ENCODE measurements at places on chromosomes 11 and 22.

- no peak for DNase-seq
Observed at GRCh38 chr11:59062602-59063529, 23.2 kb upstream of the GLYATL1B start.

DNA sequence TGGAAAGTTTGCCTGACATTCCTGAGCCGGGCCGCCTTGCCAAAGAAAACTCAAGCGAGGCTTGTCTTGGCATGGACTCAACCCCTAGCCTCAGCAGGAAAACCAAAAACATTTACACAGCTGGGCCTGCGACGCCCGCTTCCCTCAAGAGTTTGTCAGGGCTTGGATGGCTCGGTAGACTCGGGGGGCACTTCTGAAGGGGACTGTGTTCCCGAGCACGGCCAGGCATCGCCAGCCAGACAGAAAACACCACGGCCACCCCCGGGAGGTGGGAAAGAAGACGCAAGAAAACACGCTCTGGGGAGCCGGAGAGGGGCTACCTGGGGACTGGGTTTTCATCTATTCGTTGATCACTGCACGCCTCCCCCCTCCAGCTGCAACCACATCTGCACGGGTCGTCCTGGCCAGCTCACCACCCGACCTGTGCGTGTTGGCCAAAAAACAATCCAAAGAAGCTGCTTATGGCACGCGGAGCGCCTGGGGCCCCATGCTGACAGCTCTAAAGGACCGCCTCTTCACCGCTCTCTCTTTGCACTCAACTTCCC lies 380.7 kb downstream of the MN1 start:
- DNase-seq: no peak

- DNase-seq: no peak
Observed at GRCh38 chr11:95028357-95028756, 3.3 kb downstream of the KDM4E start.

DNA sequence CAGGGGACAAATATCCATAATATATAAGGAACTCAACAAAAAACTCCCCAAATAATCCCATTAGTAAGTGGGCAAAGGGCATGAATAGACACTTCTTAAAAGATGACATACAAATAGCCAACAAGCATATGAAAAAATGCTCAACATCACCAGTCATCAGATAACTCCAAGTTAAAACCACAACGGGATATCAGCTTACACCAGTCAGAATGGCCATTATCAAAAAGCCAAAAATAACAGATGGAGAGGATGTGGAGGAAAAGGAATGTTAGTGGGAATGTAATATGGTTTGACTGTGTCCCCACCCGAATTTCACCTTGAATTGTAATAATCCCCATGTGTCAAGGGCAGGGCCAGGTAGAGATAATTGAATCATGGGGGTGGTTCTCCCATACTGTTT lies 350.1 kb downstream of the GUCY1A2 start:
- no peak for DNase-seq

DNA sequence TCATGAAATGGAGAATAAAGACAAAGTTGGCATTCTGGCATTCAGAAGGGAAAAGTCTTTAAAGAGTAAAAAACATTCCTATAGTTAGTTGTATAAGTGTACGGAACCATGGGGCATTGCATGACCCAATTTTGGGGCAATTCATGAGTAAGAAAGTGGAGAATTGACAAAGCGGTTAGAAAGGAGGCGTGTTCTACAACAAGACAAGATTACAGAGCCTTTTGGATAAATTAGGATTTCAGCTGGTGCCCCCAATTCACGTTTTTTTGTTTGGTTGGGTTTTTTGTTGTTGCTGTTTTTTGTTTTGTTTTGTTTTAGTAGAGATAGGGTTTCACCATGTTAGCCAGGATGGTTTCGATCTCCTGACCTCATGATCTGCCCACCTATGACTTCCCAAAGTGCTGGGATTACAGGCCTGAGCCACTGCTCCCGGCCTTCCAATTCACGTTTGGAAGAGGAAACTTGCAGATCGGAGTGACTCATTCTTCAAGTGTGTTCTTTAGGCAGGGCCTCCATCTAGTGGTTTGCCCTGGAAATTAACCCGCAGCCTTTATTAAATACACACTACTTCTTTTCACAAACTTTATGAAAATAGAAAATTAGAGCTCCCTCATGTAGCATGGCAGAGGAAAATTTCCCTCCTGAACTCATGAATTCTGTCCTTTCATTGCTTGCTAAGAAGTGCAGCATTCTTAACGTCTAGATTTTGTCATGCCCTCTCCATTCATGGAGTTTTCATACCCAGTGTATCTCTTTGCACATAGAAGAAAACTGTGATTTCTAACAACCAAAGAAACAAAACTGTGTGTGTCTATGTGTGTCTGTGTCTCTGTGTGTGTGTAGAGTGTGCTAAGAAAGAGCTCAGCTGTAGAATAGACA lies 118.1 kb downstream of the BBOX1 start:
- peak; percentile 44 for DNase-seq

DNA sequence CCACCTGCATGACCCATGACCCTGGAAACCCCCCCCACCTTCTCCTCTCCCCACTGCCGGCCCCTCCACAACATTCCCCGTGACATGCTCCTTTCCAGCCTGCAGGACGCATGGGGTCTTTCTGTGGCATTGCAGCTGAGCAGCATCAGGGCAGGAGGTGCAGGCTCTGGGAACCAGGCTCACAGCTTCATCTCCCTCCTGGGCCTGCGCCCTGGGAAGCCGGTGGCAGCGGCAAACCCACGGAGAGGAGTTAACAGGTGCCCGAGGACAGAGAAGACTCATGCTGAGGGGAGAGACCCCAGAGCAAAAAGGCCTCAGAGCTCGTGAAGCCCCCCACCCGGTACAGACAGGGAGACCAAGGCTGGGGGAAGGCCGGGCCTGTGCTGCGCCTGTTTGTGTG lies 32.2 kb downstream of the CDKN1C start:
- no peak for DNase-seq

GRCh38 chr11:102291831-102292230 lies 25.5 kb upstream of the BIRC3 start:
- DNase-seq: no peak

- no peak for DNase-seq
Observed at GRCh38 chr11:78594814-78595213, 20.1 kb upstream of the NARS2 start.

DNA sequence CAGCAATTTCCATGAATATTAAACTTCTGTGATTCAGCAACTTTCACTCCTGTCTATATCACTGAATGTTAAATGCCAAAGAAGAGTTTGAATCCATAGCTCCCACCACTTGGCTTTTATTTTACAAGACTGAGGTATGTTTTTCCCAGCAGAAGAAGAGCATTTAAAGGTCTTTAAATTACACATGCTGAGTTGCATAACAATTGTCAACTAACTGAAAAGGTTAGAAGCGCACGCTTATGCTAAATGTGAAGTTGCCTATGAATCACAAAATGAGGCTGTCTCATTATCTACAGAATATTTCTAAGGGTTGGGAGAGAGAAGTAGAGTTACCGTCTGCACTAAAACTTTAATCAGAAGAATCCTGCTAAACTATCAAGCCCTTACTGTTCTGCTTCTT lies 1086.3 kb downstream of the FAM181B start:
- no peak for DNase-seq

DNA sequence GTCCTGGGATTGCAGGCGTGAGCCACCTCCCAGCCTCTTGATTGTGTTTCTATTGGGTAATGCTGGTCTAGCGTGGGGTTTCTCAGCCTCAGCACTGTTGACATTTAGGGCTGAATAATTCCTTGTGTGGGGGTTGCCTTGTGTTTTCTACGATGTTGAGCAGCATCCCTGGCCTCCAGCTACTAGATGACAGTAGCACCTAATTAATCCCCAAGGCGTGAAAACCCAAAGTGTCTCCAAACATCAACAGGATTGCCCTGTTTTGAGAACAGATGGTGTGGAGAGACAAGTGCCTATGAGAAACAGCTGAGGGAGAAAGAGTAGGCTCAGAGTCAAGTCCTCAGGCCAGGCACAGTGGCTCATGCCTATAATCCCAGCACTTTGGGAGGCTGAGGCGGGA lies 67.2 kb downstream of the SGSM1 start:
- peak; percentile 24 for DNase-seq

GRCh38 chr22:48761546-48761945 lies 1066.1 kb downstream of the BRD1 start:
- DNase-seq: peak; percentile 2

- no peak for DNase-seq
Observed at GRCh38 chr11:69425444-69425843, 56.0 kb upstream of the LINC01488 start.

DNA sequence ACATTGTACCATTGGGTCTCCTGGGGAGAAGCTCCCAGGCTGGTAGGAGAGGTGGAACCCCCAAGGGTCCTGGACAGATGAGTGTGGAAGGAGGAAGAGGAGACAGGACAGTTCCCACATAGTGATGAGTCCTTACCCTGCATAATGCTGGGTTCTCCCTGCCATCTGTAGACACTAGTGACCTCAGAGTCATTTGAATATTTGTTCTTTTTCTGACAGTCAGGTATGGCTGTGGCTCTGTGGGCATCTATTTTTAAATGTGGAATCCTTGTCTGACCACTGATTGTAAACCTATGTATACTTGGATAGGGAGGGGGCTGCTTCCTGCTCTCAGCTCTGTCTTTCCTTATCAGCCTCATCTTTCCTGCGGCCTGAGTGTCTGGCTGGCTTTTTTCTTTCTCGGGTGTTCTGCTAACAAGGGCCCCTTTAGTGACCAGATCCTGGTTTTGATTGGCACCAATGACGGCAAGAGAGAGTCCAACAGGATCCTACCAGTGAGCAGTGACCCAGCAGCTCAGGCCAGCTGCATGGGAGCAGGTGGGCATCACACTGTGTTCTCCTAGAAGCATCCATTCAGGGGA lies 2.6 kb upstream of the SLC5A1 start:
- DNase-seq: no peak

DNA sequence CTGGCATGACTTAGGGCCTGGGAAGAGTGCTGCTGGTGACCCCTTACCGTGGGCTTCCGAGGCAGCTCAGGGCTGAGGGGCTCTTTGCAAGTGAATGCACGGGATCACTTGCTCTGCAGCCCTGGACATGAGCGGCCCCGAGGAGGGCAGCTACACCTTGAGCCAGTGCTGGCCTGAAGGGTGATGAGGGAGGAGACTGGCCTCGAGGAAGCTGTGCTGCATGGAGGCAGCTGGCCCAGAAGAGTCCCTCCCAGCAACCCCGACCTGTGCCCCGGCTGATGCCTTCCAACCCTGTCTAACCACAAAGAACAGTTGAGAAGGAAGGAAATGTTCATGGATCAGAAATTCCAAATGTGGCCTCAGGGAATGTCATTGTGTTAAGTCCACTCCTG lies 45.2 kb downstream of the TBX1 start:
- DNase-seq: peak; percentile 6

GRCh38 chr22:42794551-42795510 lies 62.2 kb downstream of the ARFGAP3 start:
- DNase-seq: peak; percentile 36

DNA sequence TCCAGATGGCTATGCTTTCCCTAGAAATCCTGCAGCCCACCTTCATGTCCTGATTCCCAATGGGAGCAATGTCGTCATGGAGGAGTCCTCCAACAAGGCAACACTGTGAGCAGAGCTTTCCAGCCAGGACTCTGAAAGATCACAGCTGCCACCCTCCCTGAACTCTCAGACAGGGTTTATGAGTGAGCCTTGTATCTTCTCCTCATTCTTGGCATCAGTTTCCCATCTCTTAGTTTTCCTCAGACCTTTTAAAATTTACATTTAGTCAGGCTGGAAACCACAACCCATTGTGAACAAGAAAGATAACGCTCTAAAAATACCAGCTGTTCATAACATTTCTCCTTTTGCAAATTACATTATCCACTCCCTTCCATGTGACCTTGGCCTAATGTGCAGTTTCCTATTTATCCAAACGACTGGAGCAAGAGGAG lies 15.6 kb upstream of the LYVE1 start:
- DNase-seq: no peak

DNA sequence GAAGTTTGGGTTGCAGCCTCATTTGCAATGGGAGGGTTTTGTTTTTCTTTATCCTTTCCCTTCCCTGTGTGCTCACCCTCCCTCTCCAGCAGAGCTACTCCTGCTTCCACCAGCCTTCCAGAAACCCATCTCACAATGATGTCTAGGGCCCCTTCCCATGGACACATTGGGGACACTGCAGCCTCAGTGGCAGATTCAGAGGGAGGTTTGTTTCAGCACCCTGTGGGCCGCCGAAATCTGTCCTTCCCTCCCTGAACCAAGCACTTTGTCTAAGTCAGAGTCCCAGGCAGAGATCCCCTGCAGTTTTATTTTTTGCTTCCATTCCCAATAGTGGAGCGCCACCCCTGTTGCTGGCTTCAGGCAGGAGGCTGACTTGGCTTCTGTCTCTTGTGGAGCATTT lies 8.6 kb upstream of the SYNGR1 start:
- DNase-seq: no peak

GRCh38 chr22:46085828-46086576 lies 64.3 kb upstream of the PPARA start:
- DNase-seq: no peak

- no peak for DNase-seq
Observed at GRCh38 chr11:60056349-60056969, at the start of gene MS4A3. Gene MS4A3 (plus strand): TSS chr11:60056665. CDS start chr11:60061161, 4,496 bp downstream.

- DNase-seq: no peak
Observed at GRCh38 chr11:36312611-36313472, 16.8 kb downstream of the PRR5L start.

GRCh38 chr11:77236901-77237300 lies 64.6 kb downstream of the GDPD4 start:
- DNase-seq: no peak

DNA sequence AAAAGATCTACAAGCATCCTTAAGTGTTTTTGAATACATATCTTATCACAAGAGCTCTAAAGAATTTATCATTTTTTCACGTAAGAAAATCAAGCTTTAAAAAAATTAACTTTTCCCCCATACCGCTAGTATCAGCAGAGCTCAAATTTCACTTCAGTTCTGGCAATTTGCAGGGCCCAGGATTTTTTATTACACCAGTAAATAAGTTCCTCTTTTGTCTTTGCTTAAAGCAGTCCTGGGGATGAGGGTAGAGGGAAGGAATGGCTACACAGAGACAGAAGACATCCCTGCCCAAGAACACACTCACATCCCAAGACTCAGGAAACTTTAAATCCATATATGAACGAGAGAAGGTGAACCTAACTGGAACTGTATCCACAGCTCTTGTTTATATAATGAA lies 22.6 kb upstream of the SORL1 start:
- DNase-seq: no peak

- DNase-seq: no peak
Observed at GRCh38 chr11:127639916-127640315, 639.3 kb upstream of the KIRREL3 start.

DNA sequence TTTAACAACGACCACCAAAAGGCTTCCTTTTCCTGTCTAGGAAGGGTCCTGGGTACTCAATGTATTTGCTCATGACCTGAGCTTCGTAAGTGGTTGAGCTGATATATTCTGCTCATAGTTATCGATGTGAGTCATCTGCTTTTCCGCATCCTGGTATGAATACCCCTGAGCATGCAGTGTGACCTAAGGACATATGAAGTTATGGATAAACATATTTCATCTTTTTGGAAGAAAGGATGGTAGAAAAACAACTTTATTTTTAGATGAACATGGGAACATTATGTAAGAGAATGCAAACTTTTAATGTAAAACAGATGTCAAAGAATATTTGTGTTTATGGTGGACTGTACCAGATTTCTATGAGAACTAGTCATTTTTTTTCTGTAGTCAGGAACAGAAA lies 28.4 kb downstream of the TRPC6 start:
- no peak for DNase-seq

Measured in WERI-Rb-1 (cell line).